ENCODE measurements at places on chromosomes 5 and 9.

GRCh38 chr5:67032921-67033664, 163.5 kb downstream of the CD180 start:
- DNase-seq, result no peak

GRCh38 chr9:80789831-80790230, 899.5 kb downstream of the TLE1 start:
- no peak for DNase-seq

- no peak for DNase-seq
These were observed 37.7 kb downstream of the NR2F1 start for GRCh38 chr5:93620487-93621326.

- no peak for DNase-seq
These were observed 48.8 kb downstream of the NTNG2 start for GRCh38 chr9:132210472-132211145.

DNA sequence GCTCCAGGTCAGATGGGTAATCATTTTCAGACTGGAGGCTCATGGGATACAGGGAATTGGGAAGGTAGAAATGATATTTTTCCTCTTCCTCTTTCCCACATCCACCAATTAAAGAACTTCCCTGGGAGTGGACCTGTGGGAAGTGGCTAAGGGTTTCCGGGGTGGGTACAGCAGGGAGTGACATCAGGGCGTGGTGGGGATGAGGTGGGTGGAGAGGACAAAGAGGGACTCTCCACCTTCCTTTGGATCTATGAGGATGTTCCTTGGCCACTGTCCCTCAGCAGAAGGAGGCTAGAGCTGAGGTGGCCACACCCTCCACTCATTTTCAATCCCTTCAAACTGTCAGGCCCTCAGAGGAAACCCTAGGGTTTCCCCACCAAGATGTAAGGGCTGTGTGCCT, 54.7 kb downstream of the IRF1 start:
- DNase-seq, result no peak

- no peak for DNase-seq
These were observed 587.0 kb upstream of the ADAMTS16 start for GRCh38 chr5:4553130-4553529.

GRCh38 chr9:73219985-73220626, 68.4 kb downstream of the ANXA1 start:
- no peak for DNase-seq
